ENCODE measurements at places on chromosomes 6 and 20.
A peak's percentile ranks its signal among the peaks of the same experiment; 100 is the strongest.

GRCh38 chr6:26232940-26233648 is 131.9 kb upstream of the BTN3A2 start:
- DNase-seq, result no peak

GRCh38 chr6:94683409-94683808 is 893.9 kb upstream of the MANEA start:
- no peak for DNase-seq

DNA sequence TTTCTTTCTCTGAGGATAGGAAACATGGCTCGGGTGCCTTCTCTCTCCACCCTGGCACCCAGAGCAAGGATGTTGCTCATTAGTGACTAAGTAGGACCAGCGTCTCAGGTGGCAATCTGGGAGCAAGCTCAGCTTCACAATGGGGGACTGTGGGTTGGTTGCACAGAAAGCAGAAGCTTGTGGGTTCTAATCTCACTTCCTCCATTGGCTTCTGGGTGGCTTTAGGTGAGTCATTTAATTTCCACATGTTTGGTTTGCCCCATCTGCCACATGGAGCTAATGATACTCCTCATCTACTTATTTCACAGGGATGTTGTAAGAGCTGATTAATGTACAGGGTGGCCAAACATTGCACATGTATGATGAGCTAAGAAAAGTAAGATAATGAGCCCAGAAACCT is 54.8 kb upstream of the AKIRIN2 start:
- DNase-seq, result no peak

DNA sequence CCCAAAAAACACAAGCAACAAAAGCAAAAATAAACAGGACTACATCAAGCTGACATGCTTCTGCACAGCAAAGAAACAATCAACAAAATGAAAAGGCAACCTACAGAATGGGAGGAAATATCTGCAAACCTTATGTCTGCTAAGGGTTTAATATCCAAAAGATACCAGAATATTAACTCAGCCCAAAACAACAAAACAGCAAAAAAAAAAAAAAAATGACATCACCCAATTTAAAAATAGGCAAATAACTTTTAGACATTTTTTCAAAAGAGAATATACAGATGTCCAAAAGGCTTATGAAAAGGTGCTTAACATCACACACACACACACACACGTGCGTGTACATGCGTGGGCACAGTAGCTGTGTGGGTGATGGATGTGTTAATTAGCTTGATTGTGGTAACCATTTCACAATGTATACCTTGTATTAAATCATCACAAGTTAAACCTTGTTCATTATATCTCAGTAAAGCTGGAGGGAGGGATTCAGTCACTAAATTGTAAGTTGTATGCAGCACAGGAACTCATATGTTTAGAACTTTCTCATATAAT is 52.4 kb downstream of the QKI start:
- no peak for DNase-seq

- peak; percentile 65 for DNase-seq
Measured at GRCh38 chr6:16770701-16771569, 9.7 kb upstream of the ATXN1 start.

GRCh38 chr6:102813489-102814275 is 1420.2 kb downstream of the GRIK2 start:
- no peak for DNase-seq

DNA sequence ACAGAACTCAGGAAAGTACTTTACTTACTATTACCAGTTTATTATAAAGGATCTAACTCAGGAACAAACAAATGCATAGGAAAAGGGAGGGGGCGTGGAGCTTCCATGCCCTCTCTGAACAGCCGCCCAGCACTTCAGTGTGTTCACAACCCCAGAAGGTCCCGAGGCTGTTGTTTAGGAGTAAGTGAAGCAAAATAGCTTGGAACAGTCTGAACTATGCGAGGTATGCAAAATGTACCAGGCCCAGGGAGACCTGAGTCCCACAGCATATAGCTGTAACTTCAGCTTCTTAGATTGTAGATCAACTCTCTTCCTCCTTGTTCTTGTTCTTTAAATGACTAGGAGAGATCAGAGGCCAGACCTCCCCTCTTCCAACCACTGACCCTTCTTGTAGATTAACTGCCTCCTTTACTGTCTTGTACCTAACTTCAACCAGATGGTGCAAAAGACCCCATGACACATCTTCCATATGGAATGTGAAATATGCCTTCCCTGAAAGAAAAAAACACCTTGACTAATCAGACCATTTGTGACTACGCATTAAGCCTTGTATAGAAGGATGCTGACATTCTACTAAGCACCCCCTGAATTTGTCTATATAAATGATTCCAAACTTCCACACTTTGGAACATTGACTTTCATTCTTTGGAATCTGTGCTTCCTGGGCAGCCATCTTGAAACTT is 98.8 kb upstream of the SNX9 start:
- DNase-seq, result no peak

GRCh38 chr20:24212494-24212893 is 223.9 kb upstream of the GGTLC1 start:
- no peak for DNase-seq

GRCh38 chr6:161316531-161316930 is 42.7 kb upstream of the AGPAT4 start:
- DNase-seq, result no peak

- DNase-seq, result no peak
Measured at GRCh38 chr6:140069576-140069975, 695.1 kb upstream of the CITED2 start.

DNA sequence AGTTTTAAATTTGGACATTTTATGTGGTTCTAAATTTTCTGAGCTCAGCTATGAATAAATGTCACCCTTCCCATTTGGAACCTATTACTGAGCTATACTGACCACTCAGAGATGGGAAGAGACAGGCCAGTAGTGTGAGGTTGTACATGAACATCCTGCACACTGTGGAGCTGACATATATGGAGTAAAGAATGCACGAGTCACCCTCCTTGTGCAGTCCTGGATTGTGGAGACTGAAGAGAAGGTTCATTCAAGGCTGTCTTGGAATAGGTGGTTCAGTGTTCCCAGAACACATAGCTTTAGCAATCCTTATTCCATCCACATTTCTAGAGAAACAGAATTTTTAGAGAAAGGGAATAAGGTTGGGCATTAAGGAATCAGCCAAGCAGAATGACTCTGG is 50.3 kb upstream of the OGFRL1 start:
- no peak for DNase-seq

DNA sequence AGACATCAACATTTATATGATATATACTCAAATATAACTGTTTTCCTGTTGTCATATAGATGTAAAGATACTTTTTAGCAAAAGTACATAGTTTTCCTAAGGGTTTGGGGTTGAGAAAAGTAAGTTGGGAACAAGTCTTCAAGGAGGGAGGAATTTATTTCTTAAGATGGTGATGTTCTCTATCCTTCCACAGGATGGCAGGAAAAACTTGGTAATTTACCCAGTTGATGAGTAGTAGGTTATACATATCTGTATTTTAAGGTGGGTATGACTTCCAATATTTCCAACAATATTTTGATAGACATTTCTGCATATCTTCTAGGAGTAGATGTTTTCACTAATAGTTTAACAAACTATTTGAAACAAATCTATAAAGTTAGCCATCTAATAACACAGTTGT is 254.4 kb downstream of the RIMS1 start:
- peak; percentile 1 for DNase-seq

DNA sequence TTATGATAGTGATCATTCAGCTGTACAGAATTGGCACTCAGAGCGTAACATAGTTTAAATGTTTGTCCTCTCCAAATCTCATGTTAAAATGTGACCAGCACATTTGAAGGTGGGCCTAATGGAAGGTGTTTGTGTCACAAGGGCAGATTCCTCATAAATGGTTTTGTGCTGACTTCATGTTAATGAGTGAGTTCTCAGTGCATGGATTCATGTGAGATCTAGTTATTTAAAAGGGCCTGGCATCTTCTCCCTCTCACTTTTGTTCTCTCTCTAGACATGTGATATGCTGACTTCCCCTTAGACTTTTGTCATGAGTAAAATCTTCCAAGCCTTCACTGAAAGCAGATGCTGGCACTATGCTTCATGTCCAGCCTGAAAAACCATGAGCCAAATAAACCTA is 452.4 kb upstream of the PTCHD4 start:
- no peak for DNase-seq

GRCh38 chr20:62584671-62585460 is 57.4 kb upstream of the SLCO4A1 start:
- DNase-seq, result no peak

GRCh38 chr6:4155848-4156466 is 20.6 kb upstream of the ECI2 start:
- peak; percentile 74 for DNase-seq

DNA sequence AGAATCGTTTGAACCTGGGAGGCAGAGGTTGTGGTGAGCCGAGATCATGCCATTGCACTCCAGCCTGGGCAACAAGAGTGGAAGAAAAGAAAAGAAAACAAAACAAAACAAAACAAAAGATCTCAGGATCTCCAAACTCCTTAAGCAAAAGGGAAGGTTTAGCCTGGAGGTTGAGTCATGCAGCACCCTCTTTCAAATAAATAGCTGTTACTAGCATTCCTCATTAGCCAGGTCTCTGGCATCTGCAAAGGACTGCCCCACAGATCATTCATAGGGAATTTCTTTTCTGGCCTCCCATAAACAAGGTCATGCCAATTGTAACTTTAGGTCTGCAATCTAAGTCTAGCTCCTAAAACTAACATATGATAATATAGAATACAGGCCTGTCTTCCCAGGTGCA is 37.2 kb downstream of the EDN1 start:
- no peak for DNase-seq

DNA sequence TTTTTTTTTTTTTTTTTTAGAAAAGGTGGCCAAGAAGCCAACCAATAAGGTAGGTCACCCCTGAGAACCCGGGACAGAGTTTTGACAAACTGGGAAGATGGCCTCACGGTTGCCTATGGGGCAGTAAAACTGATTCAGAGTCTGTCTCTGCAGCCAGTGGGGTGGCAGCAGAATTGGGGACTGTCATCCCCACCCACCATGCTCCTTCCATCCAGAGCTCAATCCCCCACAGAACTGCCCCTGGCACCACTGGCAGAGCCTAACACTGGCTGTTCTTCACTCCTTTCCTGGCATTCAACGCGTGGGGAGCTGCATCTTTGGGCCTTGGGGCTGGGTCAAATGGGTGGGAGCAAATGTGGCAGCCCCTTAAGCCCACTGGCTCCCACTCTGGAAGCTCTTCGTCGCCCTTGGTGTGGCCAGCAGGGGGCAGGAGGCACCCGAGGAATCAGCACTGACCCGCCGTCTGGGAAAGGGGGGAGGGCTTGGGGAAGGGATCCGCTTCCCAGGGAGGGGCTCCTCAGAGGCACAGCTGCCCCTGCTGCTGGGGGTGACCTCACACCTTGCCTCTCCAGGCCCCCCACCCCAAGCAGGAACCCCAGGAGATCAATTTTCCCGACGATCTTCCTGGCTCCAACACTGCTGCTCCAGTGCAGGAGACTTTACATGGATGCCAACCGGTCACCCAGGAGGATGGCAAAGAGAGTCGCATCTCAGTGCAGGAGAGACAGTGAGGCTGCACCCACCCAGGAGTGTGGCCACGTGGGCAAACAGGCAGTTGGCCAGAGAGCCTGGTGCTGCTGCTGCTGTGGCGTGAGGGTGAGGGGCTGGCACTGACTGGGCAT is 10.4 kb downstream of the CD40 start:
- peak; percentile 37 for DNase-seq

- no peak for DNase-seq
Measured at GRCh38 chr20:19713822-19714578, 44.1 kb upstream of the RIN2 start.

DNA sequence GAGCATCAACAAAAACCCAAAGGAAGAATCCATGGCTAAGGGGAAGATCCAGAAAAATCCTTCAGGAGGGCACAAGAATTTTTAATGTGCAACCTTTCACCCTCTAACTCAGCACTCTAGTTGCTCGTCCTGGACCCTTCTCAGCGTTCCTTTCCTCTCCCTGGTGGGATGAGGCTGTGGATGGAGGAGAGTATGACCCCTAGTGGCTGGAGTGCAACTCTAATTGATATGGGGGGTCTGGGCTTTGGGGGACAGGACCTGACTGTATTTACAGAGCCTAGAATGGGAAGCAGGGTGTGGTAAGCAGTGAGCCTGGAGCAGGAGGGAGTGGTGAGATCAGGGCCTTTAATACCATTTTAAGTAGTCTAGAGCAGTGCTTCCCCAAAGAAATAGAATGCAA is 83.9 kb upstream of the CEP85L start:
- DNase-seq, result no peak

GRCh38 chr6:89977808-89978748 is 83.8 kb downstream of the GJA10 start:
- peak; percentile 36 for DNase-seq

DNA sequence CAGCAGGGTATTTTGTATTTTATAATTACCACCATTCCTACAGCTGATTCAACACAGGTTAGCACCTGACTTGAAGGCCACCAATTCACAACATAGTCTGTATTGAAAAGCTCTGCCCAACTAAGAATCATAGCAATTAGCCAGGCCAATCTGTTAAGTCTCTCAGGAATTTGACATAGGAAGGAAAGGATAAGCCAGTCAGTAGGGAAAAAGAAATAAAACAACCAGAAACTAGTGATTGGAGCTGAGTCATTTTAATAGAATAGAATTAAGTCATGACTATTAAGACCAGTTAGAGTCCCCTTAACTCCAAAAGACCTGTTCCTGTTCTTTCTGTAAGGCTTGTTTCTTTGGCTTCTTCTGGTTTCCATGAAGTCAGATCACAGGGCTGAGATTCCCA is 8.1 kb downstream of the RANBP9 start:
- DNase-seq, result no peak

DNA sequence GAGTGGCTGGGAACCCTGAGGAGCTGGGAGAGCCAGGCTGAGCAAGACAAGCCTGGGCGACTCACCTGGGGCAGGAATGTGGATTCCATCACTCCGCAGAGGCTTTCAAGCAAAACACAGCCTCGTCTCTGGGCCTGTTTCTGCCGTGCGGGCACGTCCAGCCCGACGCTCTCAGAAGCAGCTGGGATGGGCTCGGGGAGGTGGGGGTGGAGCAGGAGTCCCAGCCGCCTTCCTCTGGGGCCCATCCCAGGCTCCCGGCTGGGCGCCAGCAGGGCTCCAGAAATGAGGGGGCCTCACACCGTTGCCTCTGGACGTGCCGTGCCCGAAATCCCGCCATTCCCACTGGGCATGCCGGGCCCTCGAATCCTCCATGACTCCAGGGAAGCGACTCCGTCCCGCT is 8.7 kb upstream of the RPS21 start:
- no peak for DNase-seq

GRCh38 chr6:68975064-68975463 is 340.0 kb downstream of the ADGRB3 start:
- peak; percentile 24 for DNase-seq

GRCh38 chr6:162177746-162178145 is 549.8 kb downstream of the PRKN start:
- DNase-seq, result peak; percentile 1

GRCh38 chr6:143821359-143821758 is 21.8 kb upstream of the LTV1 start:
- DNase-seq, result no peak

DNA sequence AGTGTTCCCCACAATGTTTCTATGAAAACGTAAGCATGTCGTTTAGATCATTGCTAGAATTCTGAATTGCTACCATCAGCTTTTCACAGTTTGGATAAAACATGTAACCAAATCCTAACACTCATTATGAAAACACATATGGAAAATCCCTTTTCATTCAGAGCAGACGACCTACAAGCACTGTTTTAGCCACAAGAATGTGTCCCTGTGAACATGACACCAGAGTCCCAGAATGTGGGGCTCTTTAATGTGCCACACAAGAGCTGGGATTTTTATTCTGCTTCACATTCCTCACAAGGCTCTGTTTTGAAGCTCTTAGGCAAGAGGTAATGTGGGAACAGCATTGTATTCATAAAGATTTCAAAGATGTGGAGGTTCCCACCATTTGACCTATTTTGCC is 141.1 kb upstream of the CITED2 start:
- DNase-seq, result no peak

GRCh38 chr6:134122775-134123174 is 70.4 kb upstream of the SLC2A12 start:
- no peak for DNase-seq
